Pons (tissue), 1 donor: ENCODE measurements at places on chromosomes 6 and 20.

DNA sequence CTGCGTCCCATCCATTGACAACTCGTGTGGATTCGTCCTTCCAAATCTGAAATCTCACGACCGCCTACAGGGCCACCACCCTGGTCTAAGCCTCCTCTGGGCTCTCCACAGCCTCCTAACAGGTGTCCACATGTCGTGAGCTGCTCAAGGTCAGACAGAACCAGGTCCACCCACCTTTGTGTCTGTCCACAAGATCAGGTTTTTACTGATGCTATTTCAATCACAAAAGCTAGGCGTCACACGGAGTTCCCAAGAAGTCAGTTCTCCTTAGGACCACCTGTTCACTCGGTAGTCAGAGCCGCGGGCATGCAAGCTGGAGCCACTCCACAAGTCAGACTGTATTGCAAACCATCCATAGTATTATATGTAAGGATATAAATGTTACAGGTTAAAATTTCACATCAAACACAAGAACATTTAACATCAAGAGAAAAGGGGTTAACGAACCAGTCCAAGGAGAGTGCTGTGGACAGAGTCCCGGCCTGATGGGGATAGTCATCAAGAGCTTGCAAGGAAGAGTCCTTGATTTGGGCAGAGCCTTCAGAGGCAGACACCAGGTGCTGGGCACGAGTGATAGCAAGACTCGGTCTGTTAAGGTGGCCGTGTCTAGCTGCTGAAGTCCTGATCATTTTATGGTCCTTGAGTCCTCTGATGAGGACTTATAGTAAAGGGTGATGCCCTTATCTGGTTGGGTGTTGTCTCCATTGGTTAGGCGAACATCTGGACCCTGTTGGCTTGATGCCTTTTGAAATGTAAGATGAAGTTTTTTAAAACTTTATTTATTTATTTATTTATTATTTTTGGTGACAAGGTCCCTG is 731 bp upstream of the DNPH1 start:
- DNase-seq = no peak

GRCh38 chr20:3847429-3847940 is 851 bp downstream of the MAVS start:
- DNase-seq = no peak

- no peak for DNase-seq
Observed at GRCh38 chr6:109896341-109896740, 81.8 kb upstream of the GPR6 start.

GRCh38 chr6:134437376-134437775 is 119.5 kb upstream of the SGK1 start:
- peak; percentile 73 for DNase-seq

DNA sequence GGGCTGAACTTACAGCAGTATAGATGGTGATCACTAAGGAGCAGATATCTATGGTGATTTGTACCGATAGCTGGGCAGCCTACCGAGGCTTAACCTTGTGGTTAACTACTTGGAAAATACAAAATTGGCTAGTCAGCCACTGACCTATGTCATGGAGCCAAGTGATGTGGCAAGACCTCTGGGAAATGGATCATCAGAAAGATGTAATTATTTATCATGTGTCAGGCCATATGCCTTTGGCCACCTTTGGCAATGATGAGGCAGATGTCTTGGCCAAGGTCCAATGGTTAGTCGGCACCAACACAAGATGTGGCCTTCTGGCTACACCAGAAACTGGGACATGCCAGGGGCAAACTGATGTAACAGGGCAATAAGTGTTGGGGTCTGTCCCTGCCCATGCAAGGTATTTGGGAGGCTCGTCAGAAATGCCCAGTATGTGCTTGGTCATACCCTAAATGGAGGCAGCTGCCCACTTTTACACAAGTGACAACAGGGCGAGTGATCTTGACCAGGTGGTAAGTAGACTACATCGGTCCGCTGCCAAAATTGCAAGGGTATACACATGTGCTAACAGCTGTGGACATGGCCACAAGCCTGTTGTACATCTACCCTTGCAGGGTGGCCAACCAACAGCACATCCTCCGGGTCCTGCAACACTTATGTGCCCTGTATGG is 30.1 kb downstream of the HDDC2 start:
- DNase-seq = no peak

- DNase-seq = peak; percentile 69
Observed at GRCh38 chr6:26594730-26595632, 1.8 kb upstream of the ABT1 start.

GRCh38 chr6:125952764-125953501 is 3.6 kb upstream of the HINT3 start:
- no peak for DNase-seq

- no peak for DNase-seq
Observed at GRCh38 chr6:11018225-11018624, 25.9 kb downstream of the ELOVL2 start.

- DNase-seq = no peak
Observed at GRCh38 chr6:53109612-53110011, 39.0 kb downstream of the GCM1 start.

GRCh38 chr20:13277663-13278295 is 56.7 kb downstream of the ISM1 start:
- no peak for DNase-seq

DNA sequence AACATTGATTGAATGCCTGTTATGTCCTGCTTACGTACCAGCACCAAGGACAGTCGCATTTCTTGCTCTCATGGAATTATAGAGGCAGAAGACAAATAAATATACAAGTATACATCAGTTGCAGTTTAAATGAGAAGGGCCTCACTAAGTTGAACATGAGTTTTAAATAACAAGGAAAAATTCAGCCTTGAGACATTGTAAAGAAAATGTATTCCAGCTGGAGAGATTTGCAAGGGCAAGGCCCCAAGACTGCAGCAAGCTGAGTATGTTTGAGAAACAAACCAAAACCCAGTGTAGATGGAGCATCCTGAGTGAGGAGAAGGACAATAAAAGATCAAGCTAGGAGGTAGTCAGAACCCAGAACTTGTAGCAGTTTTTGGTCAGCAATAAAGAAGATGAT is 123.2 kb upstream of the BMP5 start:
- DNase-seq = no peak

DNA sequence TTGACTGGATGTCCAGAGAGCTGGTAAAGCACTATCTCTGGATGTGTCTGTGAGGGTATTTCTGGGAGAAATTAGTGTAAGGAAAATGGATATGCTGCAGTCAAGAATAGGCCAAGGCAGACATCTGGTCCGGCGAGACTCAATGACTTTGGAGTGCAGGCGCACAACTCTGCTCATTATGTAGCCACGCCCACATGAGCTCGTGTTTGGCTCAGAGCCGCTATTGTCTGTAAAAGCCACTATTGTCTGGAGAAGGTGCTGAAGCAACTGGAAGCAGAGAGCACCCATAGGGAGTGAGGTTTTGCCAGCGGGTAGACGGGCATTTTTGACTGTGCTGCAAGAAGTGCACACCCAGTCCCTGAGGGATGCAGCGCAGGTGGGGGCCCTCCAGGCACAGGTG is 305.0 kb upstream of the POU3F2 start:
- peak; percentile 67 for DNase-seq
